ENCODE measurements at places on chromosomes 1 and 21.

- DNase-seq: no peak
These were observed 57.1 kb upstream of the SAMSN1 start for GRCh38 chr21:14603202-14603601.

- no peak for DNase-seq
These were observed 453.3 kb downstream of the NUF2 start for GRCh38 chr1:163774978-163775620.

GRCh38 chr1:183023601-183024316 lies 539 bp downstream of the LAMC1 start:
- DNase-seq: peak; percentile 32

GRCh38 chr1:205965036-205965884 lies 22.0 kb upstream of the SLC26A9 start:
- peak; percentile 84 for DNase-seq

DNA sequence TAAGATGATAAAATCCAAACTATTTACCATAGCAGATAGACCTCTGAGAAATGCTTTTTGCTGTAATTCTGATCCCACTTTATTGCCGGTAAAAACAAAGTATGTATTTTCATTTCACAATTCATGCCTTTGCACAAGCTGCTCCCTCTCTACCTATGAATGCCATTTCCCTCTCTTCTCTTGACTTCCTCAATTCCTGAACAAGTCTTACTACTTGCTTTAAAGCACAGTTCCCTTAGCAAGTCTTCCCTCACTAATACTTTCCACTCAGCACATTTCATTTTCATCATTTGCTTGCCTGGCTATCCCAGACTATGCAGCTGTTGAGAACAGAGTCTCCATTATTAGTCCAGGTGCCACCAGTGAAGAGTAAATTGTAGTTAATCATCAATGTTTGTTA lies 13.8 kb downstream of the GPATCH2 start:
- no peak for DNase-seq

DNA sequence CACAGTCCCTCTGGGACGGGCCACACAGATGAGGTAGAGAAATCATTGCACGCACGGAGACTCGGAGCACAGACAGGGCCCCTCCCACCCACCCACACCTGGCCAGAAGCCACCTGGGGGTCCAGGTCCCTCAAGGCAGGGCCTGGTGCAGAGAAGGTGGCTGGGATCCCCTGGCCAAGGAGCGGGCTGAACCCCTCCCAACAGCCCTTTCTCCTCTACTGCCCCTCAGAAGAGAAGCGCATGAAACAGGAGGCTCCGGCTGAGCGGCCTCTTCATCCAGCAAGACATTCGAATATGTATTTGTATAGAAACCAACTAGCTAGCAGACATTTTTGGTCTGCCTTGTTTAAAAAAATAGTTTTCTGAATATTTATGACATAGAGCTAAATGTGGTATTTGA lies 29.0 kb downstream of the WNT9A start:
- no peak for DNase-seq

- DNase-seq: no peak
These were observed 5.8 kb downstream of the TINAGL1 start for GRCh38 chr1:31581821-31582810.
